ENCODE measurements at places on chromosomes 2 and 18.

GRCh38 chr18:78596794-78597345, 382.7 kb upstream of the SALL3 start:
- no peak overlapping the region for H3K4me3 ChIP-seq
- H3K4me1 ChIP-seq: no peaks in the 10 kb centered on the region
- H3K27me3 ChIP-seq: no peaks in the 10 kb centered on the region
- DNase-seq: no peak

GRCh38 chr2:139867601-139868226, 1087.5 kb upstream of the NXPH2 start:
- no peak overlapping the region for H3K4me3 ChIP-seq
- no peak overlapping the region for H3K27ac ChIP-seq
- no peaks in the 10 kb centered on the region for H3K36me3 ChIP-seq
- no peaks in the 10 kb centered on the region for H3K4me1 ChIP-seq

- H3K4me3 ChIP-seq: peak overlapping the region; percentile 42
- H3K4me1 ChIP-seq: peaks cover 14% of the 10 kb centered on the region
- H3K27ac ChIP-seq: no peak overlapping the region
These were observed 460 bp upstream of the ZBTB7C start for GRCh38 chr18:48409591-48410094.

GRCh38 chr2:179181002-179181401, 83.6 kb downstream of the SESTD1 start:
- H3K27ac ChIP-seq: no peak overlapping the region
- H3K27me3 ChIP-seq: no peaks in the 10 kb centered on the region
- H3K4me3 ChIP-seq: no peak overlapping the region
- no peak for DNase-seq

DNA sequence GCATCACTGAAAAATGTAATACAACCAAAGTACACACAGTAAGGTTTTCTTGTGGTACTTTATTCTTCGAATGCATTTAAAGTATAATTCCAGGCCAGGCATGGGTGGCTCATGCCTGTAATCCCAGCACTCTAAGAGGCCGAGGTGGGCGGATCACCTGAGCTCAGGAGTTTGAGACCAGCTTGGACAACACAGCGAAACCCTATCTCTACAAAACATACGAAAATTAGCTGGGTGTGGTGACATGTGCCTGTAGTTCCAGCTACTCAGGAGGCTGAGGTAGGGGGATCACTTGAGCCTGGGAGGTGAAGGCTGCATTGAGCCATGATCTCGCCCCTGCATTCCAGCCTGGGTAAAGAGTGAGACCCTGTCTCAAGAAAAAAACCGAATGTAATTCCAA, 3.9 kb upstream of the TTC39C start:
- peak overlapping the region; percentile 77 for H3K27ac ChIP-seq
- H3K4me3 ChIP-seq: no peak overlapping the region
- DNase-seq: no peak
- no peaks in the 10 kb centered on the region for H3K36me3 ChIP-seq
- no peaks in the 10 kb centered on the region for H3K27me3 ChIP-seq
- peaks cover 47% of the 10 kb centered on the region for H3K4me1 ChIP-seq

- no peaks in the 10 kb centered on the region for H3K27me3 ChIP-seq
- no peak for DNase-seq
- H3K27ac ChIP-seq: no peak overlapping the region
- H3K4me3 ChIP-seq: no peak overlapping the region
These were observed 28.1 kb downstream of the GFPT1 start for GRCh38 chr2:69358914-69359313.

DNA sequence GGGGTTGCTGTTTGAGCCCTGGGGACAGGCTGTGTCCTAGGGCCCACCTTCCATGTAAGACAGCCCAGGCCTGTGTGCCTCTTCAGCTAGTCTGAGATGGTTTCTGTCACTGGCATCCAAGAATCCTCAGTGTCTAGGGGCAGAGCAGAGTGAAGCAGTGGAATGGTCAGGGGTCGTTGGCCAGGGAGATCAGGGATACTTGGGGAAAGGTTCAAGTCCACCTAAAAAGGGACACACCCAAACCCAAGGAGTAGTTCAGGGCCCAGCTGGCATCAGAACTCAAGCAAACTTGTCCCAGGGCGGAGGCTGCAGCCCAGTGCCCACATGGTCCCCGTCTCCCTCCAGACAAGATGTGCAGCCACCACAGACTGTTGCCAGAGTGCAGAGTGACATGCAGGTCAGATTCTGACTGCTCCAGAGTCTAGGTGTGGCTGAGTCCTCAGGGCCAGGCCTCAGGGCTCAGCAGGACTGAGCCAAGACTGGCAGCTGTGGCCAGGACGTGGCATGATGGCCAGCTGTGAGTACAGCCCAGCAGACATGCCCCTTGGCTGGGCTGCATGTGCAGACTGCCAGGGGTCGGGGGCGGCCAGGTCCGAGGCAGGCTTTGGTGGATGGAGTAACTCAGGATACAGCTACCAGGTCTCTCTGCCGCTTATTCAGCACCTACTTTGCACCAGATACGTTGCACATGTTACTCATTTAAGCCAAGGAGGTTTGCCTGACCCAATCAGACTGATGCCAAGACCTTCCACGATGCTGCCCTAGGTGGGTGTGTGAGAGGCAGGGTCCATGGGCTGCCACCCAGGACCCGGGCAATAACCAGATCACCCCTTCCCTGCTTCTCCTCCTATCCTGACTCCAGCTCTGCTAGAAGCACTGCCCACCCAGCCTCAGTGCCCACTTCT, 146.6 kb downstream of the SMAD7 start:
- no peaks in the 10 kb centered on the region for H3K27me3 ChIP-seq
- H3K4me1 ChIP-seq: peaks cover 28% of the 10 kb centered on the region
- no peak for DNase-seq
- no peaks in the 10 kb centered on the region for H3K36me3 ChIP-seq
- H3K27ac ChIP-seq: no peak overlapping the region
- no peak overlapping the region for H3K4me3 ChIP-seq

DNA sequence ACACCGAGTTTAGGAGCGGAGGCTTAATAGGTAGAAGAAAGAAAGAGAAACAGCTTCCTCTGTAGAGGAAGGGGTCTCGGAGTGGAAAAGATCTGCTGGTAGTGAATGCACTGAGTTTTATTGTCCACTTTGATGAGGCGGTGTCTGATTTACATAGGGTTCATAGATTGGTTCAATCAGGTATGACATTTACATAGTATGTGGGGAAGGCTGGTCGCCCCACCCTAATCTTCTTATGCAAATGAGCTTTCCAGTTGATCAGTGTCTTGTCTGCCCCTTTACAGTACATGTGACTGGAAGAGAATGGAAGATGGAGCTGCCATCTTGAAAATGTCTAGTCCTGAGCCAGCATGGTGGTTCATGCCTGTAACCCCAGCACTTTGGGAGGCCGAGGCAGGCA, 19.9 kb upstream of the CNOT11 start:
- no peak for DNase-seq
- H3K4me1 ChIP-seq: no peaks in the 10 kb centered on the region
- H3K4me3 ChIP-seq: no peak overlapping the region
- H3K36me3 ChIP-seq: no peaks in the 10 kb centered on the region
- H3K27me3 ChIP-seq: no peaks in the 10 kb centered on the region

Data from natural killer cell (primary cell).